NCI-H345 (cell line): ENCODE measurements at places on chromosomes 4 and X.

- DNase-seq, result no peak
Measured at GRCh38 chr4:101954975-101955678, 164.6 kb downstream of the BANK1 start.

- peak; percentile 71 for DNase-seq
Measured at GRCh38 chr4:83362492-83363329, 28.1 kb upstream of the HPSE start.

DNA sequence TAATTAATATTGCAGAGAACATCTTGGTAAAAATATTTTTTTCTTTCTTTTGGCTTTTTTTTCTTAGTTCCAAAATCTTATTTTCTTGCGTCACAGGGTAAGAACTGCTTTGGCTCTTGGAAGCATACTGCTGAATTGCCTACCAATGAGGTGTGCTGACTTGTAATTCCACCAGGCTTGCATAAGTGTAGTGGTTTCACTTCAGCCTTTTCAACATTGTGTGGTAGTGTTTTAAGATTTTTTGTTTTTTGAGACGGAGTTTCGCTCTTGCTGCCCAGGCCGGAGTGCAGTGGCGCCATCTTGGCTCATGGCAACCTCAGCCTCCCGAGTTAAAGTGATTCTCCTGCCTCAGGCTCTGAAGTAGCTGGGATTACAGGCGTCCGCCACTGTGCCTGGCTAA is 42.4 kb downstream of the N4BP2 start:
- no peak for DNase-seq

DNA sequence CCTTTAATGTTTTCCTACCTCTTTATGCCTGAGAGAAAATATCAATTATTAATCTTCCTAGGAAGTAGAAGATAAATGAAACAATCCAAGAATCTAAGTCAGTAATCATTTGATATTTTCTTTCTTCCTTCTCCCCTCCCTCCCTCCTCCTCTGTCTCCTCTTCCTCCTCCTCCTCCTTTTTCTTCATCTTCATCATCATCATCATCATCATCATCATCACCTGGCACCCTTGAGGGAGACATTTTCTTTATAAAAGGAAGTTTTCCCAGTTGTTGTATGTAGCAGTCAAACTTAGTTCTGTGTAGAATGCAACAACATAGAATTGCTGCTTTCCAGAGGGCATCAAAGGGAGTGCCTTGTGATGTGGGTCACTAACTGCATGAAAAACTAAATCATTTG is 100.1 kb downstream of the SLC10A6 start:
- DNase-seq, result no peak
